ENCODE measurements at places on chromosomes 11 and 22. TPM values are rescaled to one million over a fixed set of nuclear protein-coding genes. Genes with fewer than 3 reads are reported as not detected.

GRCh38 chr11:34650528-34650927, 29.6 kb downstream of the EHF start:
- peak; percentile 95 for DNase-seq

DNA sequence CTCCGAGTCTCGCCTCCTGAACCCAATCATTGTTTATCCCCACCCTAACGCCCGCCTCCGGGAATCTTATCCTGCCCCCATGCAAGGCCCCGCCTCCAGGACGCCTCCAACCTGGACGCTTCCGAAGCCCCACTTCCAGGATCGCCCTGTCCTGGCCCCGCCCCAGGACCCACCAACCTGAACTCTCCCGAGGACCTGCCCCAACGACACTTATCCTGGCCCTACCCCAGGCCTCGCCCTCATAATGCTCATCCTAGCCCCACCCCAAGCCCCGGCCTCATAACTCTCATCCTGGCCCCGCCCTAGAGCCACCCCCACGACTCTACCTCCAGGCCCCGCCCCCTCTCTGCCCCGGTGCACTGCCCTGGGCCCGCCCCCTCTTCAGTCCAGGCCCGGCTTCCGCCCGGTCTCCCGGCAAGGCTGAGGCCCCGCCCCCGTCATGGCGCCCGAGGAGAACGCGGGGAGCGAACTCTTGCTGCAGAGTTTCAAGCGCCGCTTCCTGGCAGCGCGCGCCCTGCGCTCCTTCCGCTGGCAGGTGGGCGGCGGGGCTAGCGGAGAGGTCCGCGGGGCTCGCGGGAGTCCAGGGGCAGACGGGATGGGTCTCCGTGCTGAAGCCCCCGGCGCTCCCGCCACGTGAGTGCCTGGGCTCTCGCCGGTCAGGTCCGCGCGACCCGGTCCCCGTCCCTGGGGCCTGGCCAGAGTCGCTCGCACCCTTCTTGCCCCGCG, 45.7 kb upstream of the DEFB108B start:
- DNase-seq, result peak; percentile 97

DNA sequence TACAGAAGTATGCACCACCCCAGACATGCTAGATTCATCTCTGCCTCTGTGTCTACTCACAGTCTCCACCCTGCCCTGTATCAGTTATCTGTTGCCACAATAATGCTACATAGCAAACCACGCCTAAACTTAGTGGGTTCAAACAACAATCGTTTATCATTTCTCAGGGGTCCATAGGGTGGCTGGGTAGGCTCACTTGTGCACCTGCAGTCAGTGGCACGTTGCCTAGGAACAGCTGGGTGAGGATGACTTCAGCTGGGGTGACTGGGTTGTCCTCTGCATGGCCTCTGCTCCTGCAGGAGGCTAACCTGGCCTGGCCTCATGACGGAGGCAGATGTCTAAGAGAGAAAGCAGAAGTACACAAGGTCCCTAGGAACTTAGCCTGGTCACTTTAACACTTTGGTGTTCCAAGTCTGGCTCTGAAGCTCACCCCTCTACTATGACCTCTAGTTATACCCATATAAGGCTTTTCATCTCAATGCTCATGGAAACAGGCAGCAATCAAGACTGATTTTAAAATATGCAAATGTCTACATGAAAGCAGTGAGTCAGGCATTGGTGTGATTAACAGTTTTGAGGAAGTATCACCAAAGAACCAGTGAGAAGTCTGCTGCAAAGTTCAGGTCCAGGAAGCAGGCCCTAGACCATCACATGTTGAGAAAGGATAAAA, 10.7 kb downstream of the OLFML1 start:
- no peak for DNase-seq

DNA sequence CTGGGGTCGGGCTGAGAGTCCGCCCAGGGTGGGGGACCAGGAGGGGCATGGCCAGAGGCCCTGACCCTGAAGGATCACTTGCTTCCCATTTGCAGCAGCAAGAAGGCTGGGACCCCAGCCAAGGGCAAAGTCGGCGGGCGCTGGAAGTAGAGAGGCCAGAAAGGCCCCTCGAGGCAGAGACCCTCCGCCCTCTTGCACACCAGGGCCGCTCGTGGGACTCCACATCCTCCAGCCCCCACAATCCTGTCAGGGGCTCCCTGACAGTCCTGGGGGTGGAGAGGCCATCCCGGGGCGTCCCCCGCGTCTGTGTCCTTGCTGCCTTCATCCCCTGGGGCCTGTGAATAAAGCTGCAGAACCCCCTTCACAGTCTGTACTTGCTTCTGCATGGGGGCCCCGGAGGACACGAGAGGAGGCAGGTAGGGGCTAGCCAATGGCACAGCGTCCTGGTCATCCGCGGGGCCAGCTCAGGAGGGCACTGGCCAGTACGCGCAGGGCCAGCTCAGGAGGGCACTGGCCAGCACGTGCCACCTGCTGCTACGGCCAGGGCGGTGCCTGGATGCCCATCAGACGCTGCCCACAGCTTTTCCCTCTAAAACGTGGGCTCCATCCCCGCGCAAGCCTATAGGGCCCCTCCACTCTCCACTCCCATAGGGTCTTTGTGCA, 8.7 kb upstream of the MRPL23 start:
- DNase-seq, result no peak

DNA sequence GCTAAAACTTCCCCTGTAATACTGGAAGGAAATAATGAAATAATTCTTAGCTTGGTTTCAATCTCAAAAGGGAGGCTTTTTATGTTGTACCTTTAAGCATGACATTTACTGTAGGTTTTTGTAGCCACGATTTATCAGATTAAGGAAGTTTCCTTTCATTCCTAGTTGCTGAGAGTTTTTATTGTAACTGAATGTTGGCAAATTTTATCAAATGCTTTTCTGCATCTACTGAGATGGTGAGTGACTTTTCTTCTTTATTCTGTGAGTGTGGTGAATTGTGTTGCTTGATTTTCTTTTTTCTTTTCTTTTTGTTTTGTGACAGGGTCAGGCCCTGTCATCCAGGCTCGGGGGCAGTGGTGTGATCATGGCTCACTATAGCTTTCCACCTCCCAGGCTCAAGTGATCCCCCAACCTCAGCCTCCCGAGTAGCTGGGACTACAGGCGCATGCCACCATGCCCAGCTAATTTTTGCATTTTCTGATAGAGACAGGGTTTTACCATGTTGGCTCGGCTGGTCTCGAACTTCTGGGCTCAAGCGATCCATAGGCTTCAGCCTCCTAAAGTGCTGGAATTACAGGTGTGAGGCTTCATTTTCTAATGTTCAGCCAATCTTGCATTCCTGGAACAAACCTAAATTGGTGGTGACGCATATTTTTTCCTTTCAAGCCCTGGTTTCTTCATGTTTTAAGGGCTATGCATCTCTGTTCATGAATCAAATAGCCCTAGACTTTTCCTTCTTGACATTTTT, 26.2 kb downstream of the SUSD2 start:
- no peak for DNase-seq

The ANGPTL5 gene
- total RNA-seq, result not detected

DNA sequence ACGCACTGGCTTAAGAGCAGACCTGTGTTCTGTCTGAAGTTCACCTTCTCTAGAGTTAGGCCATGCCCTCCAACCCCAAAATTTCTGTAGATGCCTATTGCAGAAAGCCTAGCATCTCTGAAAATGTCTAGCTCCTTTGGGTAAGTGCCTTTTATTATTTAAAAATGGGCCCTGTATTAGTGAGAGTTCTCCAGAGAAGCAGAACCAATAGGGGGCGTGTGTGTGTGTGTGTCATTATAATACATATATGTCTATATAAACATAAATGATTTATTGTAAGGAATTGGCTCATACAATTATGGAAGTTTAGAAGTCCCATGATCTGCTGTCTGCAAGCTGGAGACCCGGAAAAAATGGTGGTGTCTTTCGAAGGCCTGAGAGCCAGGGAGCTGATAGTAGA, 144.7 kb downstream of the TTC17 start:
- no peak for DNase-seq

DNA sequence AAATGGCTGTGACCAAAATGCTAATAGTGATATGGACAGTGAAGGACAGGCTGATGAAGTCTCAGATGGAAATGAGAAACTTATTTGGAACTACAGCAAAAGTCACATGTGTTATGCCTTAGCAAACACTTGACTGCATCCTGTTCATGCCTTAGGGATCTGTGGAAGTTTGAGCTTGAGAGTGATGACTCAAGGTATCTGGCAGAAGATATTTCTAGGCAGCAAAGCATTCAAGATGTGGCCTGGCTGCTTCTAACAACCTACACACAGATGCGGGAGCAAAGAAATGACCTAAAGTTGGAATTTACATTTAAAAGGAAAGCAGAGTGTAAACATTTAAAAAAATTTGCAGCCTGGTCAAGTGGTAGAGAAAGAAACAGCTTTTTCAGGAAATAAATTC, 28.1 kb upstream of the CD81 start:
- no peak for DNase-seq

DNA sequence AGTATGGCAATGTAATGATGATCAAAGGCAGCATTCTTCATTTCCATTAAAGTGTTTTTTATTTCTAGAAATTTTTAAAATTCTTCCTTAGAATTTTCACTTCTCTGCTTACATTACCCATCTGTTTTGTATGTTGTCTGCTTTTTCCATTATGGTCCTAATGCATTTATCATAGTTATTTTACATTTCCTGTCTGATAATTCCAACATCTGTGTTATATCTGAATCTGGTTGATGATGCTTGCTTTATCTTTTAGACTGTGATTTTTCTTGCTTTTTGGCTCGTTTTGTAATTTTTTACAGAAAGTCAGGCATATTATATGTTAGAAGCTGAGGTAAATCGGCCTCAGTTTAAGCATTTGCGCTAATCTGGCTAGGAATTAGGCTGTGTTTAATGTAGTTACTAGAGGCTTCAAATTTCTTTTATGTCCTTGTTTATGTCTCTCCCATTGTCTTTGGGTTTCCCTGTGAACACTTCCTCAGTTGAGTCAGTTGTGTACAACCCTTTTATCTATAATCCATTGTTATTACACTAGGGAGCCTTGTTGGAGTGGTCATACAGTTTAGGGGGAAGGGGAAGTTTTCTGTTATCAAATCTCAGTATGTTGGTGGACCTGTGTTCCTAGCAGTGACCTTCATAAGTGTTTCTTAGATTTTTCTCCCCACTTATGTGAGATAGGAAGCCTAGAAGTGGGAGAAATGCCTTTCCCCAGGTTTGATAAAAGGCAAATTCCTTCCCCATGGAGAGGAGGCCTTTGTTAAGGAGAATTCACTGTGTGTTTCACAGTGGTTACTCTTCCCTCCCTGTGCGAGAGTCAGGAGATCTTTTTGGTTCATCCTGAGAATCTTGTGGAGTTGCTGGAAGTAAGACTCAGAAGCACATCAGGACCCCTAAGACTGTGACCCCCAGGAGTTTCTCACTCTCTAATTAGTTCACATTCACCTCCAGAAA, 437.5 kb downstream of the INSC start:
- no peak for DNase-seq

The TEAD1 gene
- total RNA-seq, result 1.0 TPM

DNA sequence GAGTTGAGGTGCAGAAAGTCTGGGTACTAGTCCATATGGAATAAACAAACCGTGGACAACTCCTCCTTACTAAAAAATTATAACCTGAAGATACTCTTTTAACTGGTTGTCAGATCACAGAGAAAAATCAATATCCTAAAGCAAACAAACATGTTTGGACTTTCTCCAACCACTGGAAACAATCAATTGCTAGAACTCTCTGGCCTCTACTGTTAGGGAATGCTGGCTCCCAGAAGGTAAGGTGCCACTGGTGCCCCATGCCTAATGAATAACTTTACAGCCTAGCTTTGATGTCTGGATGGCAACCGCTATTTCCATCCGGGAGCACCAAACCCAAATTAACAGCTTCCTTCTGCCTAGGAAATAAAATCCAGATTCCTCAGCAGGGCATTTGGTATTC, 74.5 kb downstream of the AMBRA1 start:
- no peak for DNase-seq

- DNase-seq, result peak; percentile 51
These were observed 101.0 kb downstream of the PDE2A start for GRCh38 chr11:72573072-72573854.

GRCh38 chr22:45265535-45265934, 19.2 kb upstream of the UPK3A start:
- no peak for DNase-seq

- no peak for DNase-seq
These were observed 22.9 kb upstream of the CARD18 start for GRCh38 chr11:105162506-105162905.

DNA sequence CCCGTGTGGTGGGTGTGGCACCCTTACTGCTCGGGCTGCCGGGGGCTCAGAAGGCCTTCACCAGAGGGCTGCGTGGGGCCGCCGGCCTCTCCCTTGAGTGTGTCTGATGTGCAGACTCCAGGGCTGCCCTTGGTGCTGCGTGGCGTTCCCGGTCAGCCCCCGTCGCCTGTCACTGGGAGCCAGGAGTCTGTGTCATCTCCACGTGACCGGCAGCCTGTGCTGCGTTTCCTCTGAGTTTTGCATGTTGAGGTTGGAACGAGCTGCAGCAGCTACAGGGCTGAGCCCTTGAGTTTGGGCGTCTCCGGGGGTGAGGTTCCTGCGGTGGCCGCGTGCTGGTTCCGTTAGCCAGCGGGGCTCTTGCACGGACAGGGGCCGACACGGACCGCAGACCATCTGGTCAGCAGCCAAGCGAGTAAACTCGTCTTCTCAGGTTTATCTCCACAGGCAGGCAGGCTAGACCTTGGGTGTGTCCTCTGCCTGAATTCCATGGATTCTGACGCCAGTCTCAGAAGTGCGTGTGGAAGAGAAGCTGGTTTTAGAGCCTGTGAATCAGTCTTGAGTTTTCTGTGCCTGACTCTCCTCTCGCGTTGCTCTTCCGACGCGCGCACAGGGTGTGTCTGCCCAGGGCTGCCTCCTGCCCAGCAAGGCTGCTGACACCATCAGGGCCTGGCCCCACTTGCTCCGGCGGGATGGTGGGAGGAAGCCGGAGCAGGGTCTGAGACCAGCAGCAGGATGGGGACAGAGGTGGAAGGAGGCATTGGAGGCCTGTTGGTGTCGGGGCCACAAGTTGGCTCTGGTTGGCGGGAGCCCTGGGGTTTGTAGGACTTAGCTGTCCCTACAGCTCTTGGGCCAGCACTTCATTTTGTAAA, 10.5 kb downstream of the PTDSS2 start:
- DNase-seq, result no peak

Data from activated CD4-positive, alpha-beta memory T cell treated with anti-CD3 and anti-CD28 coated beads for 36 hours (primary cell).